H54 (cell line): ENCODE measurements at places on chromosomes 2 and 18.

DNA sequence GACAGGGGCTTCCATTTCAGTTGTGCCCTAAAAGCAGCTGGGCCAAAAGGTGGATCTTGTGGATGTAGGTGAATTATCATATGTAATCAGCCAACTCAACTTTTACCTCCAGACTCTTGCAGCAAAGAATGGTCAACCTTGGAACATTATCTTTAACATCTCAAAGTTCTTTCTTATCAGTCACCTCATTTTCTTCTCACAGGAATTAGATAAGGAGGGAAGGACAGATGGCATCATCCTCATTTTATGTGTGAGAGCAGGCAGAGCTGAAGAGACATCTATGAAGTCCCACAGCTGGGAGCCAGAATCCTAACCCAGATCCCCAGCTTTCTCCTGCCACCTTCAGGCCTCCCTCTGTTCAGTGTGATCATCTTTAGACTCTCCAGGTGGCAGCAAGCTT lies 182.1 kb downstream of the MGAT5 start:
- no peak for DNase-seq

DNA sequence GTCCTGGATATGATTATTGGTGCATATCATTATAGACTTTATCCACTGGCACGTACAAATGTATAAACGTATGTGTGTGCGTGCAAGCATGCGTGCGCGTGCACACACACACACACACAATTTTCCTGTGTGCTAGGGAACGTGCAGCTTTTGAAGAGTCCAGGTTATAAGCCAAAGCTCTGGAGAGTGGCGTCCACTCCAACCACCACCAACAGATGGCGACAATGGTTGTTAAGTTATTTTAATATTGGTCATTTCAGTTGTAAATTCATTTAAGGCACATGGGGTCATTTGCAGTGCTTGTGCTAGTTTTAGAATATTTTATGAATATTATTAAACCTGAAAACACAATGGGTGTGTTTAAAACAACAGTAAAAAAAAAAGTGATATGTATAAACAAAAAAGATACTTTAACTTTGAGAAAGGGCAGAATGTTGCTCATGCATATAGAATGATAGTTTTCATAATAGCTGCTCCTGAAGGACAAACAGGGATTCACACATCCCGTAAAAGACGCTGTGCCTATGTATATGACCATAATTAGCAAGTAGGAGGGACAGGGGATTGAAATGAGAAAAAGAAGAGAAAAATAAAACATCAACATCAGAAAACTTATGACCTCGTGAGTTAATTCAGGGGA lies 124.2 kb upstream of the ITGB6 start:
- DNase-seq, result no peak

GRCh38 chr2:10415048-10415447 lies 33.1 kb downstream of the ODC1 start:
- no peak for DNase-seq

- DNase-seq, result no peak
These were observed 6.1 kb downstream of the DCTN1 start for GRCh38 chr2:74373985-74374384.

DNA sequence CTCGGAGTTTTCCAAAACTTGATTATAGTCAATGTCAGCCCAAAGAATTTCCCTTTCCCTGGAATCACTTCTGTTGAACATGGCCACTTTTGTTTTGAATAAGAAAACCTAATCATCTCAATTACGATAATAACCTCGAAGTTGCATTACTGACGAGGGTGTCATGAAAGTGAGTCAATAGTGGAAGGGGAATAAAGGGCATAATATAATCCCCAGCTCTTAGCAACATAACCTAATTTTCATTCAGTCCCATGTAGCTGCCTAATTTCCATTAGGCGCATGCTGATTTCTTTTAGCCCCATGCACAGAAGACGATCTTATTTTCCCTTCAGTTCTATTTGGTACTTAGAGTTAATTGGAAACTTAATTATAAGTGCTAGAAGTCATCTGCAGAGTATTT lies 51.1 kb upstream of the RAPH1 start:
- DNase-seq, result no peak

DNA sequence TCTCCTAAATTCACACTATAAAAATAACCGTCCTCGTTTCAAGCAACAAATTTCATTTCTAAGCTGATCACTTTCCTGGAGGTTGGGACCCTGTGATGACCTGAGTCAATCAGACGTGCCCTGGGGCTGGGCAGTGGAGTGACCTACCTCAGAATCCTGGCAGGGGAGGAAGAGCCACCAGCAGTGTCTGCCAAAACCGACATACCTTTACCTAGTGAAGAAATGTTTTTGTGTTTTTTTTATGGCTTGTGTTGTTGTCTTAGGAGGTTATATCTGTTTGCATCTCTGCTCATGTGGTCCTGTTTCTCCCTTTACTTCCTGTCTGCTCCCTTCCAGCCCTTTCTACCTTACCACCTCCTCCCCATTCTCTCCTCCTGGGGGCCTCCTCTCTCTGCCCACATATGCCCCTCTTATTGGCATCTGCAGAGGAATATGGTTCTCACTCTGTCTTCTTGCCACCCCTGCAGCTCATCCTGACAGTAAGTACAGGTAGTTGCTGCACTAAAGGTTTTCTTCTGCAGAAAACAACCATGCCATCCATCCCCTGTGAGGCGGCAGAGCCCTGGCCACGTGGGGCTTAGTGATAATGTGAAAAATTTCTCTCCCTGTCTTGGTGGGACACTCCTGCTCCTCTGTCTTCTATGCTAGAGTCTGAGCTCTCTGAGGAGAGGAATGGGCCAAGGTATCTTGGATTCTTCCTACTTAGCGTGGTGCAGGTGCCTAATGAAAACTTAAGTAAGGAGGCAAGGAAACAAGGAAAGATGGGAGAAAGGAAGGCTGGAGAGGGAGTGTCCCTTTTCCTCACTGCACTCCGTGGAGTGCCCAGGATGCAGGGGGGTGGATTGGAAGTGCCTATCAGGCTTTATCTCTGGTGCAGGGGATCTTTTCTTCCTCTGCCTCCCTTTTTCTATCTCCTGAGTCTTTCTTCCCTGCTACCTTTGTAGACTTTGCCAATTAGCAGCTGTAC lies 15.4 kb downstream of the ACOXL start:
- no peak for DNase-seq
